ENCODE measurements at places on chromosomes 5 and 9.

DNA sequence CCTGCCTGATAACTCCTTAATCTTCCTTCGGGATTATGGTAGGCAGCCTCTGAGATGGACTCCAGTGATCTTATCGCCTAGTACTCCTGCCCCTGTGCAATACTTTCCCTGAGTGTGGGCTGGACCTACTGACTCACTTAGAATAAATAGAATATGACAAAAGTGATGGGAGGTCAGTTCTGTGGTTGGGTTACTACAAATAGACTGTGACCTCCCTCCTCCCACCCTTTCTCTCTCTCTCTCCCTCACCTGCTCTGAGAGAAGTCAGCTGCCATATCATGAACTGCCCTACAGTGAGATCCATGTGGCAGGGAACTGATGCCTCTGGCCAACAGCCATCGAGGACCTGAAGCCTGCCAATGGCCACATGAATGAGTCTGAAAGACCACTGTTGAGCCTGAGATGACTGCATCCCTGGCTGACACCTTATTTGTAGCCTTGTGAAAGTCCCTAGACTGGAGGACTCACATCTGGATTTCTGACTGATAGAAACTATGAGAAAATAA, 31.7 kb downstream of the NRG2 start:
- no peak for DNase-seq

DNA sequence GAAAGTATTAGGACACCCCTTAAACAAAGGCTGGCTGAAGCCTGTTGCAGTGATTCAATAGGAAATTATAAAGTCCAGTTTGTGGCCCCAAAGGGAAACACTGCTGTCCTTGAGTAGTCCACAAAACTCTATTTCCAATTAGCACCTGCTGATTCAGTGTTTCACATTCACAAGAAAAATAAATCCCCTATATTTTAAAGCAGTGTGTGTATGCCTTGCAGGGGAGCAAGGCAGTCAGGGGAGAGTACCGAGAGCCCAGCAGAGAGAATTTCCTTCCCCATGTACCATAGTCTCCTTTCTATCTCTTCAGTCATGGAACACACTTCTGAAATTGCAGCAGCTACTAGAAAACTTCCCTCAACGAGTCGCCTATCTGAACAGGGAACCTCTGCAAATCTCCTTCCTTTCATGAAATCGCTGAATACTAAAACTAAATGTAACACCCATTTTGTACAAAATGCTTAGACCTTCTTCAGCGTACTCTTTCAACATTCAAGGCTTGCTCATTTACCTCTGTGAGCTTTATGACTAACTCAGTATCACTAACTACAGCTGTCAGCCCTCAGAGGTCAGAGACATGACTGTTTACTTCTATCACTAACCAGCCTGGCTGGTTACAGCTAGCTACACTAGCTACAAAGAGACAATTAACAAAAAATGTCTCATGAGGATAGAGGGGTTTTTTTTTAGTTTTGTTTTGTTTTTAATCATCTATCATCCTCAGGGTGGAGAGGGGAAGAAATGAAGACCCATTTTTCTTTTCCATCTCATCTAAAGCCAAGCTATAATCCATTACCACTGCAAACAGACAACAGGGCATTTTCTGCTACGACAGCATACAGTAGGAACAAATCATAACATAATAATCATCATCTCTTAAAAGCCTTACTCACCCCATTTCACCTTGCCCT, 188.7 kb downstream of the EBF1 start:
- no peak for DNase-seq

- DNase-seq = peak; percentile 7
Measured at GRCh38 chr9:19127871-19128500, 694 bp upstream of the PLIN2 start.

- no peak for DNase-seq
Measured at GRCh38 chr5:121182788-121183490, 668.7 kb upstream of the FTMT start.

GRCh38 chr5:141313711-141314110, 6.9 kb downstream of the TAF7 start:
- DNase-seq = no peak

- no peak for DNase-seq
Measured at GRCh38 chr5:141742866-141743851, 61.1 kb upstream of the ARAP3 start.

DNA sequence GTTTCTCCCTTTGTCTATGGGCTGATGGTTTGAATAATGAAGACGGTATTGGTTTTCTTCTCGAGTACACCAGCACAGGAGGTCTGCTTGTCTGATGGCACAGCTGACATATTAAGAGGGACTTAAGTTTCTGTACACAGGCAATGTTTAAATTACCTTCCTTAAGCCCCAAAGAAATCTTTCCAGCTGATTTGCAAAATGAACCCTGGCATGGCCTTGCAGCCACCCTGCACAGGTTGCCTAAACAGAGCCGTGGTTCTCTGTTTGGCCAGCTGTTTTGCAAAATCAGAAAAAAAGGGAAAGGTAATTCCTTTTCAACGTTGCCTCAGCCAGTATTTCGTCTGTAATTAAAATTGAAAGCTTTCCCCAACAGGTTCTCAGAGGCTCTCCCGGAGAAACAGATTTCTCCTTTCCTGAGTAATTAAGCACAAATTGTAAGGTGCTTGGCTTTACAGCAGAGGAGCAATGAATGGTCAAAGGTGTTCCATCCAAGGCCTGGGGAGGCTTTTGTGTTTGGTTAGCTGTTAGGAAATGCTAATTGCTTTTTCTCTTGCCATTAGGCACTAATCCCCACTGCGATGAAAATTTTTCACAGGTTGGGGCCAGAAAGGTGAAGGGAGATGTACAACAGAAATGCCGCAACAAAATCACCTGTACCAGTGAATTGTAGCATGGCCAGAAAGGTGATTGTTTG, 138.9 kb downstream of the RASEF start:
- DNase-seq = no peak

DNA sequence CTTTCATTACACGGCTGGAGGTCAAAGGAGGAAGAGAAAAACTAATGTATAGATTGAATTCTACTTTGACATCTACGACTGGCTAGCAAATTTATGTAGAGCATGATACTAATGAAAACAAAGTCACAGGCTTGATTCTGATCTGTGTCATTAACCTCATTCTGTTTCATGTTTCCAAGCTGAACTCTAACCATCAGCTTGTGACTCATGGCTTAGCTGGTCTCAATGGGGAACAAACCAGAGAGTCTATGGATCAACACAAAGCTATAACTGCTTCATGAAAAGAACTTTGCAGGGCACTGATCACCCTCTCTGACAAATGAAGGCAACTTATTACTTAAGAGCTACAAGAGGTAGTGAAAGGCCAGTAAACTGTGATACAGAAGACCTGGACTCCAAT, 23.6 kb upstream of the PDE4D start:
- no peak for DNase-seq

GRCh38 chr9:37371565-37372464, 50.7 kb upstream of the GRHPR start:
- no peak for DNase-seq

DNA sequence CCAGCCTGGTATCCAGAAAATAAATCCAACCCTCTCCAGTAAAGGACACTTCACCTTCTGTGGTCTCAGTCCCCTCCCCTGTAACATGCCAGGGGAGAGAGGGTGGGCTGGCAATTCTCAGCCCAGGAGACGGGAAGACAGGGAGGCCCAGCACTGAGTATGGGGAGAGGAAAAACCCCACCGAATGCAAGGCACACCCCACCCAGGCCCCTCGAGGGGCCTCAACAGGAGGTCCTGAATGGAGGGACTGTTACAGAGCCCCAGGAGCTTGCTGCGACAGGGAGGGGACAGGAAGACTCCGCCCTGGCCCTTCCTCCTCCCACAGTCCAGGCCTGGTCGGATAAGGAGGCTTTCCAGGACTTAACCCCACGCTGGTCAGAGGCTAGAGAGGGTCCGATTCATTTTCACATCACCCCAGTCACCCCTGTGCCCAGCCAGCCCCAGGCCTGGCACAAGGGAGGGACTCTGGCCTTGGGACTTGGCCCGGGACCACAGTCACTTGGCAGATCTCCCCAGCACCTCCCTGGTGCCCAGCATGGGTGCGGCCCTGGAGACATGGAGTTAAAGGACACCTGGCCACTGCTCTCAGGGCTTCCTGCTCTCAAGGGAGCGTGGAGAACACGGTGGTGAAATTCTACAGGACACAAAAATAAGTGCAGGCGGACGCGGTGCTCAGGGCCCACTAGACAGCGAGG, 44.9 kb upstream of the STXBP1 start:
- DNase-seq = no peak

GRCh38 chr5:58002323-58002722, 457.6 kb downstream of the PLK2 start:
- no peak for DNase-seq

GRCh38 chr5:29170599-29170998, 2022.9 kb upstream of the CDH6 start:
- no peak for DNase-seq

DNA sequence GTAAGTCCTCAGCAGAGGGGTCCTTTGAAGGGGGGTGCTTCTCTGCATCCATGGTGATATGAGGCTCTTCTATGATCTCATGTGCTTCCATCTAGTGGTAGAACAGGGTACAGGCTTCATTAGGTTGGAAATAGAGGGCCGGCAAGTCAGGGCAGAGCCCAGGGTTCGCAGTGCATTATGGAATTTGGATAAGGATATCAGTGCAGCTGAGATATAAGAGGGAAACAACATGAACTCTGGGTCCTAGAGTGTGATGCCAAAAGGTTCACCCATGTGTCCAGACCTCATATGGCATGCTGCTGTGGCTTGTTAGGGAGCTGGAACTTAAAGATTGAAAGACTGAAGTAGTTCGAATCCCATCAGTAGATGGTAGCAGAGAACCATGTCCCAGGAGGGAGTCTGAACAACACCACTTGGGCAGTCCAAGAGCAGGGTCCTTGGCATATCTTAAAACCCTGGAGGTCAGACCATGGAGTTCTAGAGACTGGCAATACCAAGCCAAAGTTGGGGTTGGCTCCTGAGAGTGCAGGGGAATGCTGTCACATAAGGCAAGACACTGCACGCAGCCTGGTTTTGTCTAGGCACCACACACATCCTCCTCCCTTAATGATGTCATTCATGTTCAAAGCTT, 2.3 kb downstream of the FAM221B start:
- DNase-seq = no peak

- DNase-seq = no peak
Measured at GRCh38 chr5:135153661-135154060, 119.6 kb upstream of the PITX1 start.

GRCh38 chr9:112765281-112765680, 14.7 kb downstream of the SNX30 start:
- DNase-seq = no peak

DNA sequence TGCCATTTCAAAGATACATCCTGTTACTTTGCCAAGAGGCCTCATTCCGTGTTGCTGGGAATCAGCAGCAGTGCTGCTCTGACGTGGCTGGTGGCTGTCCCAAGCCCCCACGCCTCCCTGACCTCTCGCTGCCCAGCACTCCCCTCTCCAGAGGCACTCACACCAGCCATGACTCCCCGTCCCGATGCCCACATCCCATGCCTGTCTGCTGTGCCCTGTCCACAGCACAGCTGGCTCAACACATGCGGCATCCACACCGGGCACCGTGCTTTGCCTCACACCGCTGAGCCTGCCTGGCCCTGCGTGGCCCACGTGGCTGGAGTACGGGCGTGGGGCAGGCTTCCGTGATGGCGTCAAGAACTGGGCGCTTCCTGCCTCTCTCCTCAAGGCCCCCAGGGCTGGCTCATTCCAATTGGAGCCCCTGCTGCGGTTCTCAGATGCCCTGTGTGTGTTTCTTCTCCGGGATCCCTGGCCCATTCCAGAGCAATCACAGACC, 7.8 kb upstream of the LCN1 start:
- DNase-seq = no peak

DNA sequence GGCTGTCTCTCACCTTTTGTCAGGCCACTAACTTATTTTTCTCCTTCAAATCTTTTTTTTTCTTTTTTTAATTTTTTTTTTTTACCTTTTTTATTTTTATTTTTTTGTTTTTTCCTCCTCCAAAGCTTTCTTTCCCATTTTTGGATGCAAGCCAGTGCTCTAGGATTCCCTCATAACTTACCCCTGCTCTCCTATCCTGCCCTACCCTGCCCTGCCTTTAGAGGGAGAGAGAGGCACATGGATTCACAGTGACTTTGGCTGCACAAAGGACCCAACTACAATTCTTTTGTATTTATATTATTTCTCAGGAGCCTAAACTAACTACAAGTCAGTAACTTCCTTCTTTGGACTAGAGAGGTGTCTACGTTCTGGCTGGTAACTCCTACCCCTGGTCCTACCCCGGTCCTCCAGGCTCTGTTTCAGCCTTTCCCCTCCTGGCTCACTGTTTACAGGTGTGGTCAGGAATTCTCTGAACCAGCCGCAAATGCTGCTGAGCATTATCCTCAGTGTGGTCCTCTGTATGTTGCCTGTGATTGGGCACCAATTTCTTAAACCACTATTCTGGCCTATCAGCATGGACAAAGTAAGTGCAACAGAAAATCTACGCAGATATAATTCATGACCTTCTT, 8.4 kb upstream of the RUSC2 start:
- no peak for DNase-seq

DNA sequence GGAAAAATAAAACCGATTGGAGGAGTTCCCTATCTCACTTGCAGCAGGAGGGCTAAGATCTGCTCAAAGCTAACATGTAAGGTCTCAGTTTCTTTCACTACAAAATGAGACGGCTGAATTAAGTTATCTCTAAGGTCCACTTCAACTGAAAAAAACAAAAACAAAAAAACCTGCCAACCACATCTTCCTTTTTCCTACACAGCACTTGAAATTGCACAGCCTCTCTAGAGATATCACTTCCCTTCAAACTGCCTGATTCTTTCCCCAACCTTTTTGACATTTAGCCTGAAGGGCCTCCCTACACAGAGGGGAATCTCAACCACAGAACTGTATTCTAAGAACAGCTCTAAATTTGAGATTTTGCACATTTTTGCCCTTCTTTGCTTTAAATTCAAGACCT, 227.9 kb upstream of the TARS1 start:
- no peak for DNase-seq

GRCh38 chr5:1836891-1837880, 36.0 kb downstream of the NDUFS6 start:
- DNase-seq = no peak

DNA sequence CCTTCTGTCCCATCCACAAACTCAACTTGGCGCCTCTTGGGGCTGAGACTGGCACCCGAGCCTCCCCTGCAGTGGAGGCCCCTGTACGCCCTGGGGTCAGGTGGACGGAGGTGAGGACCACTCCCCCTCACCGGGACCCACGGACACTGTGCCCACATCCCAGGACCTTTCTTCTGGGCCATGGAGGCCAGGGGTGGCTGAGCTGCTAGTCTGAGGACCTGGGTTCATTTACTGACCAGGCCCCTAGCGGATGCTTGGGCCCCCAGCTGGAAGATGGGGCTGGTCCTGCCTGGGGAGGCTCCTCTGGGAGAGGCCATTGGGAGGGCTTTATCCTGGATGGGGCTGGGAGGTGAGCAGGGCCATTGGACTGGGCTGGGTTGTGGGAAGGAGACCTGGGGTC, 16.9 kb upstream of the SLC6A19 start:
- DNase-seq = no peak

- DNase-seq = no peak
Measured at GRCh38 chr9:137461316-137461662, 2.2 kb upstream of the NSMF start.
